Activated gamma-delta T cell treated with Interleukin-2 at 50 U/mL for 16 hours (primary cell): ENCODE measurements at places on chromosomes 16 and 17.

- no peak for DNase-seq
These were observed 263.4 kb downstream of the MRTFB start for GRCh38 chr16:14334366-14335080.

- DNase-seq: no peak
These were observed 99.9 kb downstream of the CDK5R1 start for GRCh38 chr17:32586666-32587065.

DNA sequence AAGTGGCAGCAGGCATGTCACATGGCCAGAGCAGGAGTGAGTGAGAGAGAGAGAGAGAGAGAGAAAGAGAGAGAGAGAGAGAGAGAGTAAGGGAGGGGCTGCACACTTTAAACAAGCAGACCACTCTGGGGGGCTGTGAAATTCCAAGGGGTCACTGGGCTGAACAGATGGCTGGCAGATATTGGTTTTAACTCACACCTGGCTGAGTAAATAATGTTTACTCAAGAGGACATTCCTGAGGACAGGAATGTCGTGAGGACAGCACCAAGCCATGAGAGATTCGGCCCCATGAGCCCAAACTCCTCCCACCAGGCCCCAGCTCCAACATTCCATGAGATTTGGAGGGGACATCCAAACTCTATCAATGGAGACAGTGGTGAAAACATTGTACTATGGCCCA is 269.7 kb downstream of the CBLN1 start:
- no peak for DNase-seq

GRCh38 chr17:39165841-39166349 is at the start of gene ARL5C:
Gene ARL5C (minus strand): TSS chr17:39166161. CDS start chr17:39165760, 401 bp downstream.
- no peak for DNase-seq

- no peak for DNase-seq
These were observed 10.0 kb downstream of the CMC2 start for GRCh38 chr16:80996688-80997138.

- no peak for DNase-seq
These were observed 34.4 kb downstream of the GPRC5B start for GRCh38 chr16:19850131-19850817.

DNA sequence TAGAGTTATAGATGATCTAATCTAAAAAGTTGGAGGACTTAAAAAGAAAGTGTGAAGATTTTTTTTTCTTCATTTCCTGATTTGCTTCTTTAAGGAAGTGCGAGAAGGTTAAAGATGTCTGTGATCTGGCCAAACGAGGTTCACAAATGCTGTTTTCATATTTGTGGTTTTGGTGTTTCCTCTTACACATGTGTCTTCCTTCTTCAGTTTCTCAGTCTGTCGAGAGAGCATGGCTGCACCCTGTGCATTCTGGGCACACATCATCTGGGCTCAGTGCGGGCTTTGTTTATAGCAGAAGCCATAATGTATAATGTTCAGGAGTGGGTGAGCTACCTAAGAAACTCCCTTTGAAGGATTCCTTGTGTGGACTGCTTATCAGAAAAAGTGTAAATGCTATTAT is 260.4 kb upstream of the TBX2 start:
- DNase-seq: peak; percentile 47

DNA sequence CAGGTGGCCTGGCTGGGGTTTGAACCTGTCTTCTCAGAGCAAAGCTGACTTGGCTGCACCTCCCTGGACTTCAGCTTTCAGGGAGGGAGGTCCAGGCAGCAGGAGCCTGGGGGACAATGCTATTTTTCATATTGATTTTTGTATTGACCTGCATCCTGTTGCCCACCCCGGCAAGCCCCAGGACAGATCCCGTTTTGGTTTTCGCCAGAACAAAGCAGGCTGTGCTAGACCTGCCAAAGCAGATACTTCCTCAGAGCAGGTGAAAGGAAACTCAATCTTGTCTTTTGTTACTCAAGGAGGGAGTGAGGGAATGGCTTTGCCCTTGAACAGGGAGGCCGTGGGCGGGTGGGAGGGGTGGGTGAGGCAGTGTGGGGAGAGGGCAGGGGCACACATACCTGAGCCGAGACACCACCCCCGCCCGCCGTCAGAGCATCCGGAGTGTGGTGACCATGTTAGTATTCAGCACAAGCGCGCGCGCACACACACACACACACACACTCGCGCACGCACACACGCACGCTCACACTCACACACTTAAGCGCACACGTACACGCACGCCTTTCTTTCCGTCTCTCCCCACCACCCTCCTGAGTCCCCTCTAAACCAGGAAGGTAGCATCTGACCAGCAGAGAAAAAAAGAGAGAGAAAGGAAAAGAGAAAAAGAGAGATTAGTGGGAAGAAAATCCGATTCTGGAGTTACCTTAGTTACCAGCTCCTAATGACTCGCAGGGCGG is 59.5 kb downstream of the RAI1 start:
- DNase-seq: peak; percentile 40

DNA sequence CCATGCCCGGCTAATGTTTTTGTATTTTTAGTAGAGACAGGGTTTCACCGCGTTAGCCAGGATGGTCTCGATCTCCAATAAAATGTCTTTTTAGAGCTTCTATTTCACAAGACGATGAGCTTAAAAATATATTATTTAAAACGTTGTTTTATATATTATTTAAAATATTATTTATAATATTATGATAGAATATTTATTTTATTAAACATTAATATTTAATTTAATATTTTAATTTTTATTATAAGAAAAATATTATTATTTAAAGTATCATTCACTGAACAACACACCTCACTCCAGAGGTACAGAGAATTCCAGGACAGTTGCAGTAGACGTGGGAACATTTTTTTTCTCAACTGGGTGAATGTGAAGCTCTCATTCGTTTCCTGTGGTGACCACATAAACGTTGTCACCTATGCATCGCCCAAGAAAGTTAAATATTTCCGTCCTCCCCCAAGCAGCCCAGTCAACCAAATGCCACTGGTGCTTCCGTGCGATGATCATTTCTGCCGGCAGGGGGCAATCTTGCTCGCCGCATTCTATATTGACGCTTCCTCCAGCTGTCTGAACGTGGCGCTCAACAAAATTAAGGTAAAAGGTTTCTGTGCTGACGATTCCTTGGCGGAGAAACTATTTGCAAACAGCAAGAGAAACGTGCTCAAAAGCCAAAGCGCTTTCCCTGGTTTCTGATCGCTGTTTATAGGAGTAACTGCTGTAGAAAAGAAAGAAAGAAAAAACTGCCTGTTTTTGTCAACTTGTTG is 41.7 kb upstream of the PRSS54 start:
- peak; percentile 85 for DNase-seq

GRCh38 chr16:4364196-4365013 is 7.2 kb upstream of the VASN start:
- no peak for DNase-seq

DNA sequence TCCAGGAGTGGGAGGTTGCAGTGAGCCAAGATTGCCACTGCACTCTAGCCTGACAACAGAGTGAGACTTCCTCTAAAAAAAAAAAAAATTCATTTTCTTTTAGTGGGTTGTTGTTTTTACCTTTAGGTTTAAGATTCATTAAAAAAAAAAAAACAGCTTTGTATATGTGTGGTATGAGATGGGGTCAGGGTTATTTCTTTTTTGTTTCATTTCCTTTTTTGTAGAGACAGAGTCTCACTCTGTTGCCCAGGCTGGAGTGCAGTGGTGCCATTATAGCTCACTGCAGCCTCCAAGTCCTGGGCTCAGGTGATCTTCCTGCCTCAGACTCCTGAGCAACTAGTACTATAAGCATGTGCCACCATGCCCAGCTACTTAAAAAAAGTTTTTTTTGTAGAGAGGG is 47.0 kb downstream of the BCAS3 start:
- DNase-seq: no peak

- DNase-seq: no peak
These were observed 197.7 kb downstream of the WWOX start for GRCh38 chr16:78297066-78297666.

DNA sequence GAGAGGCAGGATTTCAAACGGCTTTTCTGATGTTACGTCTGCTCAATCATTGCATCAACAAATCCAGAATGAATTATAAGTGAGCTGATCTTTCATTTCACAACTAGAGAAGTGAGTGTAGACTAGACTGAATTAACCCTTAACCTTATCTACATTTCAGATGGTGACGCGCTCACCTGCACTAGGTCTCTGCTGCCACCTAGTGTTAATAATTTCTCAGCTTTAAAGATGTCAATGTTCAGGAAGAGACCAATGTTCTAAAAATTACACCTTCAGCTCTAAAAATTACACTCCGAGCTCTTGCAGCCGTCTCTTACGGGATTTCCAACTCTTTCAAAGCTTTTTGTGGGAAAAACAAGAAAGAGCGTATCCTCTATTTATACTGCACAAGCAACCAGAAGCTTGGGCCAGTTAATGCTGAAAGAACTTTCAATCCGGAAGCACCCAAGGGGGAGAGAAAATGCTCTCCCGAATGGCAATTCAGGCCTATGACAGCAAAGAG is 88.2 kb upstream of the FA2H start:
- no peak for DNase-seq

DNA sequence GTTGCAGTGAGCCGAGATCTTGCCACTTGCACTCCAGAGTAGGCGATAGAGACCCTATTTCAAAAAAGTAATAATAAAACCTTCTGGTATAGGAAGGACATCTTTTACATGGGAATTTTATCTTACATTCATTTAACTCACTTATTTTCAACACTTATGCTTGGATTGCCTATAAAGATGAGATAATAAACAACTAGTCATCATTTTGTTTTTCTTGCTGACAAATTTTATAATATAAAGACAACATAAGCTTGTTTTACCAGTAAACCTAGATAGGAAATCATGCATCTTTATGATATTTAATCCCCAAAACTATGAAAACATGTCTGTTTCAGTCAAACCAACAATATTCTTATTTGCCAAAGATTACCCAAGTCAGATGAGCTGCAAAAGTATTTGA is 17.0 kb downstream of the ABCC3 start:
- no peak for DNase-seq

- DNase-seq: no peak
These were observed 69.3 kb upstream of the TOB1 start for GRCh38 chr17:50935221-50935995.

GRCh38 chr17:57442914-57443571 is 186.7 kb downstream of the MSI2 start:
- DNase-seq: peak; percentile 54

DNA sequence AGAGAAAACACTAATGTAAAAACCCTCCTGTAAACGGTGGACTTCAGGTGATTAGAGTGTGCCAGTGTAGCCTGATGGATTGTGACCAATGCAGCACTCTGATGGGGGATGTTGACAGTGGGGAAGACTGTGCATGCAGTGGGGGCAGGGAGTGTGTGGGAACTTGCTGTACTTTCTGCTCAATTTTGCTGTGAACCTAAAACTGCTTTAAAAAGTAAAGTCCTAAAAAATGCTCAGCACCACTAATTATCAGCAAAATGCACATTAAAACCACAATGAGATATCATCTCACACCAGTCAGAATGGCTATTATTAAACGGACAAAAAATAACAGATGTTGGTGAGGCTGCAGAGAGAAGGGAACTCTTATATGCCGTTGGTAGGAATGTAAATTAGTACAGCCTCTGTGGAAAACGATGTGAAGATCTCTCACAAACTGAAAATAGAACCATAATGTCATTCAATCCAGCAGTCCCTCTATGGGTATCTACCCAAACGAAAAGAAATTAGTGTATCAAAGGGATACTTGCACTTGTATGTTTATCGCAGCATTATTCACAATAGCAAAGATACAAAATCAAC is 9.7 kb upstream of the ULK2 start:
- no peak for DNase-seq

GRCh38 chr17:20968913-20969616 is 73.7 kb downstream of the USP22 start:
- no peak for DNase-seq

DNA sequence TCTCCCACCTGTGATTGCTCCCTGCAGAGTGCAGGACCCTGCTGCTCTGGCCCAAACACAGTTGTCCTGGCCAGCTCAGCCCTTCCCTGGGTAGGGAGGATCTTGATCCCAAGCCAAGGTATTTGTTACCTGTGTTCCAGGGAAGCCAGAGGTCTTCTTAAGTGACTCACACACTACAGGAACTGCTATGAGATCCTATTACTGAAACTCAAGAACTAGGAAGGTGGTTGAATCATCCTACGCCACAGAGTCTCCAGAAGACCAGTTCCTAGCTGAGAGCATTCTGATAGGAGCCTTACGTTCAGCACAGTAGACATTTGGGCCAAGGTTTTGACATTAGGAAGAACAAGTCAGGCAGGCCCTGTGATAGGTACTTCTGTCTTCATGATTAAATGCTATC is 12.0 kb downstream of the CHST6 start:
- DNase-seq: no peak

DNA sequence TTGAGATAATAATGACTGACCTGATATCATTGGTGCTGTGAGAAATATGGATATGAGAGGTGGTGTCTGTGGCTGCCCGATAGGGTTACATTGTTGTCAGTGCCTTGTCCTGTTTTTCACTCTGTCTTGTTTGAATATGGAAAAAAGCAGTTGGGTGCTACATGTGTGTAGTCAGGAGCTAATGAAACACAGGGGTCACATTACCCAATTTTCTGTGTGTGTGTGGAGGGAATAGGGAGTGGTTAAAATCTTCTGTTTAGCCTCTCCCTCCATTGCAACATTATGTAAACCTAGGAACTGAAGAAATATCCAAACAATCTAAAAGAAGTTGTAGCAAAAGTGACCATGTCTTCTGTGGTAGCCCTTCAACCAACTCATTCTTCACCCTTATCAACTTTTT is 527.7 kb upstream of the SOX9 start:
- no peak for DNase-seq

GRCh38 chr17:77438241-77439188 is 297.7 kb downstream of the SEC14L1 start:
- DNase-seq: no peak

DNA sequence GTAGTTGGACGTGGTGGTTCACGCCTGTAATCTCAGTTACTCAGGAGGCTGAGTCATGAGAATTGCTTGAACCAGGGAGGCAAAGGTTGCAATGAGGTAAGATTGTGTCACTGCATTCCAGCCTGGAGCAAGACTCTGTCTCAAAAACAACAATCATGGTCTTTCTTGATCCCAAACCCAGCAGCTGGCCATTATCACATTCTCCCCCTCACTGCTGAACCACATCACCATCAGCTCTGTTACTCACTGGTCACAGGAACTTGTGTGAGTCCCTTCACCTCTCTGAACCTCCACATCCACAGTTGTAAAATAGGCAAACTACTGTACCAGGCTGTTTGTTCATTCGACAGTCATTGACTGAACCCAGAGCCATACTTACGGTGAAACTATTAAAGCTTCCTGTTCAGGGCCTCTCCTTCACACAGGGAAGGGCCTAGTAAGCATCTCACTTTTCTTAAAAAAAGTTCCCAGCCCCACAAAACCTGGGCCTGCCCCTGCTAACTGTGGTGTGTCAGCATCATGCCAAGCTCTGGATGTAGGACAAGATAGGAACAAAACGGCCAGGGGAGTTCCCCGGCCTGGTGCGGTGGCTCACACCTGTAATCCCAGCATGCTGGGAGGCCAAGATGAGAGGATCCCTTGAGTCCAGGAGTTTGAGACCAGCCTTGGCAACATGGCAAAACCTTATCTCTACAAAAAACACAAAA is 104.7 kb downstream of the COPRS start:
- DNase-seq: no peak

DNA sequence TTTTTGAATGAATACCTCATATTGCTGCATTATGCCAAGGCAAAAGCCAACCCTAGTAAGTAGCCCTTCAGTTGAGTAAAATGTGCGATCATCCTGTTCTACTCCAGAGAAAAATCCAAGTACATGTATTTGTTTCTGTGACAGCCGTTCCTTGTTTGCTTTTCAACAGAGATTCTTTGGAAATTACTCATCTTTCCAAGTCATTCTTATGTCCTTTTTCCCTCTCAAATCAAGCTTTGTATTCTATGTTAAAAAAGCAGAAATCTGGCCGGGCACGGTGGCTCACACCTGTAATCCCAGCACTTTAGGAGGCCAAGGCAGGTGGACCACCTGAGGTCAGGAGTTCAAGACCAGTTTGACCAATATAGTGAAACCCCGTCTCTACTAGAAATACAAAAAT is 112.9 kb upstream of the HAS3 start:
- no peak for DNase-seq
